ENCODE measurements at places on chromosomes 7 and 10.

- DNase-seq: no peak
These were observed 485.7 kb downstream of the PTPRN2 start for GRCh38 chr7:158101821-158102450.

- DNase-seq: no peak
These were observed 109.9 kb downstream of the GLRX3 start for GRCh38 chr10:130246113-130246512.

DNA sequence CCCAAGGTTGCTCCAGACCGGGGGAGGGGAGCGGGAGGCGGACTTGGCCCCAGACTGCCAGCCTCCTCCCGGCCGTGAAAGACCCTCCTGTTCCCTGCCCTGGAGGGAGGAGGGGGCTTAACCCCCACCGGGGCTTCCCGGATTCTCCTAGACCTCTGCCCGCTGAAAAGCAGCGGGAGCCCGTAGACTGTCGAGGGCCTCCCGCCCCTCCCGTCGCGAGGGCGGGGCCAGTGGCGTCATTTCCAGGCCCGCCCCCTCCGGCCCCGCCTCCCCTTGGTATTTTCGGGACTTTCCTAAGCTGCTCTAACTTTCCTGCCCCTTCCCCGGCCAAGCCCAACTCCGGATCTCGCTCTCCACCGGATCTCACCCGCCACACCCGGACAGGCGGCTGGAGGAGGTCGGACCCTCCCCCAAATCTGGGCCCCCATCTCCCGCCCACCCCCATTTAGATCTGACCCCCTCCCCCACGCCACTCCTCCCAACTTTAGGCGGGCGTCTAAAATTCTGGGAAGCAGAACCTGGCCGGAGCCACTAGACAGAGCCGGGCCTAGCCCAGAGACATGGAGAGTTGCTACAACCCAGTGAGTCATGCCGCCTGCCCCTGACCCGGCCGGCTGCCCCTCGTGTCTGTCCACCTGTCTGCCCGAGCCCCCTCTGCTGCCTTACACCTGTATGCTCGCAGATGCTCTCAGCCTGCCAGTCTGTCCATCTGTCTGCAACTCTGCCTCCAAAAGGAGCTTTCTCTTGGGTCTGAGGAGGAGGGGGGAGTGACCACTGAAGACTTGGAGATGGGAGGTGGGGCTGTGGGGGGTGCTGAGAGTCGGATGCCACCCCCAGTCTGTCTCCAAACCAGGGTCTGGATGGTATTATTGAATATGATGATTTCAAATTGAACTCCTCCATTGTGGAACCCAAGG, at the start of gene NFKB2:
Gene NFKB2, plus strand, starts transcription at position 306 of the 917 bp plus-strand sequence. Its CDS starts 255 bp downstream, at position 561.
- DNase-seq: peak; percentile 86

- DNase-seq: no peak
These were observed 128.2 kb downstream of the SEMA3E start for GRCh38 chr7:83520726-83521125.

DNA sequence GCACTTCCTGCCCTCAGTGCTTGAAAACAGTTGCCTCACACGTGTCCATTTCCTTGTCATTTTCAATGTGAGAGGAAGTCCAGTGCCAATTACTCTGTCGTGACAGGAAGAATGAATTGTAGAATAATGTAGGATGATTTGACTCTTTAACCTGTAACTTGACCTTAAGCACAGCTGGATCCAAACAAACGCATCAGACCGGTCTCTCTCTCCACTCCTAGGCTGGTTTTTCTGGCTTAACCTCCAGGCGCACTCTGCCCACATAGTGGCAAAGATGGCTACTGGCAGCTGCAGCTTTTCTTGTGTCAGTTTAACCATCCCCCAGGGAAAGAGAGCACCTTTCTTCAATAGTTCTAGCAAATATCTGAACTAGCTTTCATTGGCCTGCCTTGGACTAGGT, 29.4 kb upstream of the PNLIPRP3 start:
- no peak for DNase-seq

GRCh38 chr7:116629051-116629463, 42.9 kb upstream of the MET start:
- DNase-seq: no peak

DNA sequence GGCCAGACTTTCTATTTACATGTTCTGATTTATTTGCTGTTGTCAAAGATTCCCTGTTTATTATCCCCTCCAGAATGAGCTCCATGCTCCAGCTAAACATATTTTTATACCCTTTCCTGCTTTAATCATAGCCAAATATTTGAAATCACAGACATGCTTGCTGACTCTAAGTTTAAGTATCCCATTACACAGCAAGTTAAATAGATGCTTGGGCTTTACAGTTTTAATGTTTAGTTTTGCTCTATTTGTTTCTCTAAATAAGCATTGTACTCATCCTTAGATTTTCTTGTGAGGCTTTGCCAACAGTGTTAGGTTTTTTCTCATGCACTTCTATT, 196.8 kb downstream of the TAX1BP1 start:
- DNase-seq: no peak

- no peak for DNase-seq
These were observed 54.4 kb upstream of the MGAM2 start for GRCh38 chr7:142057101-142057500.

DNA sequence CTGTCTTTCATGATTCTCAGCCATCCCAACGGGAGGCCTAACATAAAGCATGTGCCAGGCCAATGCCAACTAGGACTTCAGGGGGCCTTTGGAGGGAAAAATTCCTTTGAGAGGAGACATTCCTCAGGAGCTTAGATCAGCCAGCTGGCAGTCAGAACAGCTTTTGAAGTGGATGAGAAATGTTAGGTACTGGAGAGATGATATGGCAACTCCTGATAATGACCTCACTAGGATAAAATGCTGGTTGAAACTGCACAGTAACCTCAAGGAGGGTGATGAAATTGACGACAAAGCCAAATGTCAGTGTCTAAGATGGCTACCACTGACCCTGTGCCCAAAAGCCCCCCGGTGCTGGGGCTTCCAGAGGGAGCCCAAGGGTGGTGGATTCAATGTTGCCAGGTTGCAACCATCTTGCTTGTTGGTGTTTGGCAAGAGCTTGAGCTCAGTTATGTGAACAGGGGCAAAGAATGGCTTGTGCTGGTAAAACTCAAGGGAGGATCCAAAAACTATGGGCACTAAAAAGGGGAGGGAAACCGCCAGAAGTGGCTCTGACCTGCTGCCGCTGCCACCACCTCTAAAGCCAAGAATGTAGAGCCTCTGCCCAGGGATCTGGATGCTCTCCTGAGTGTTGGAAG, 121.2 kb downstream of the UBE2H start:
- DNase-seq: no peak

DNA sequence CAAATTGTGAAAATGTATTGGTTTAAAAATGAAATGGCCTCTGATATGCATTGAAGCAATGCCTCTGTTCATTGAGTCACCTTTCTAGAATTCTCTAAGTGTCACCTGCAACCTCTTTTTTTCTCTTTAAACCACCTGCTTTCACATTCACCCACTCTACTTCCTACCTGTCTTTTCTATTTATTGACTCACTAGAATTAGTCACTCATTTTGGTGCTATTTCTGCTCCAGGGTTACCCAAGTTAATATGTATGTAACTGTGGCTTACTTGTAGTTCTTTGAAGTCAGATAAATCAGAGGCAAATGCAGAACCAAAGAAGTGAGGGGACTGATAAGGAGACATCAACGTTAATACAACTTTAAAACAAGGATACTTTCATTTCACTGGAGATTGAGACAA, 674.7 kb downstream of the CCSER2 start:
- no peak for DNase-seq

- no peak for DNase-seq
These were observed 280.5 kb downstream of the SFMBT2 start for GRCh38 chr10:7130191-7130911.

GRCh38 chr7:30971440-30971839, 7.7 kb downstream of the GHRHR start:
- DNase-seq: no peak

GRCh38 chr10:1964476-1964875, 227.2 kb upstream of the ADARB2 start:
- DNase-seq: no peak

GRCh38 chr7:74429153-74429747, 24.5 kb upstream of the GTF2IRD1 start:
- no peak for DNase-seq

GRCh38 chr10:45809837-45810236, 37.5 kb downstream of the AGAP4 start:
- DNase-seq: no peak

- DNase-seq: no peak
These were observed 109.1 kb upstream of the TNRC18 start for GRCh38 chr7:5532536-5533335.

DNA sequence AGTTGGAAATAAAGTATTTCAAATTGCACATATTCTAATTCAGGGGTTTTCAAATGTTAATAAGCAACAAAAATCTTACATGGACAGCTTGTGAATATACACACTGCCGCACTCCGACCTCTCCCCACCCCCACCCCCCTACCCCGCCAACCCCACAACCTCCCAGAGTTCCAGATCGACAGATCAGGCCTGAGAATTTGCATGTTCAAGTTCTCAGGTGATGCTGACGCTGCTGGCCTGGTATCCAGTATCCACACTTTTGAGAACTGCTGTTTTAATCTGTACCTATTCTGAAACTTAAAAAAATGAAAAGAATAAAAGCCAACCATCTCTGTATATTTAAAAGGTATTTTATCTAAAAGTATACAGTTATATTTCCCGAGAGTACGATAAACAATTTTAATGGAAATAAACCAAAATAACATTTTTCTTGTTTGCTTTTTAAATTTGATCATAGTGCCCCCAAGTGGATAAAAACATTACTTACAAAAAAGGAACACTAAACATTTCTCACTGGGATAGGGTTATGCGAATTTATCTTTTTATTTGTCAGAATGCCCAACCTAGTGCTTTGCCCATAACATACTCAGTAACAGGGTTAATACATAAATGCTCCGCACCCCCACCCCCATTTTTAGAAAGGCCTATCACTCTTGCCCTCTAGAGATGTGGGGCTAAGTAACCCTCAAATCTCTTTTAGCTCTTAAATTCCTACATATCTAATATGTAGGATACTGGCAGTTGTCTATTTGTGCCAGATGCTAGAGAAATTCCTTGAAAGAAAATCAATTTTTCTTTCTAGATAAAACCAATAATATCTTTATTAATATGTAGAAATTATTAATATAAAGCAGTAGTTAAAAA, 166.3 kb downstream of the RNF133 start:
- no peak for DNase-seq

GRCh38 chr10:121351540-121351939, 246.7 kb downstream of the FGFR2 start:
- DNase-seq: no peak

- DNase-seq: no peak
These were observed 105.6 kb upstream of the COL1A2 start for GRCh38 chr7:94289071-94289470.

- no peak for DNase-seq
These were observed 61.5 kb downstream of the ARID5B start for GRCh38 chr10:61962971-61963370.

GRCh38 chr10:124010563-124011131, 82.8 kb downstream of the CHST15 start:
- DNase-seq: no peak

DNA sequence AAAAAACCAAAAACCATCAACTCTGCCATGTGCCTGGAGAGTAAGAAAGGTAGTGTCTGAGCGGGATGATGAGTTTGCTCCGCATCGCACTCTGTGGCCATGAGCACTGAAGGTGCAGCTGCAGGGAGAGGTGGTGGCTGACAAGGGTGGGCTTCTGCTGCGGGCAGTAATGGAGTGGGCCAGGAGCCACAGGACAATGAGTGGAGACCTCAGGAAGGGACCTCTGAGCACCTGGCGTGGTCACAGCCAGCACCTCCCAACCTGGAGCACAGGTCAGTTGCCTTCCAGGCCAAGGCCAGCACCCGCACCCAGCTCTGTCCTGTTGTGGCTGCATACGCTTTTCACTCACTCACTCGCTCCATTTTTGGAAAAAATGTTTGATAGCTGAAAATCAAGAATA, 115.5 kb downstream of the ANKRD61 start:
- DNase-seq: no peak

DNA sequence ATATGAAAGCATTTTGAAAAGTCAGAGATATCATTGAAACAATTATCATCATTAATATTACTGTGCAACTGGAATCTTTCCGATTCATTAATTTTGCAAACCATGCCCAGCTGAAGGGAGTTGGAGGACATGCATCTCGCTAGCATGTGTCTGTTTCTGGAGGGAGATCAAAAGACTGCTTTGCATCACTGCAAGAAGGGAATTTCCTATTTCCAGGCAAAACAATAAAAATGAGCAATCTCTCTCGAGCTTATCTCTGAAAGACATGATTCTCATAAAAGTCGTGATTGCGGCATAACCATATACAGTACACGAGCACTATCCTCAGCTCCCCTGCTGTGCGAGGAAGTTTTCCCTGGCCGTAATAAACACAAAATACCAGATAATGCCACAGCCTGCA, 607.6 kb upstream of the DPP6 start:
- DNase-seq: no peak

GRCh38 chr10:90579602-90580242, 278.1 kb downstream of the HTR7 start:
- no peak for DNase-seq

DNA sequence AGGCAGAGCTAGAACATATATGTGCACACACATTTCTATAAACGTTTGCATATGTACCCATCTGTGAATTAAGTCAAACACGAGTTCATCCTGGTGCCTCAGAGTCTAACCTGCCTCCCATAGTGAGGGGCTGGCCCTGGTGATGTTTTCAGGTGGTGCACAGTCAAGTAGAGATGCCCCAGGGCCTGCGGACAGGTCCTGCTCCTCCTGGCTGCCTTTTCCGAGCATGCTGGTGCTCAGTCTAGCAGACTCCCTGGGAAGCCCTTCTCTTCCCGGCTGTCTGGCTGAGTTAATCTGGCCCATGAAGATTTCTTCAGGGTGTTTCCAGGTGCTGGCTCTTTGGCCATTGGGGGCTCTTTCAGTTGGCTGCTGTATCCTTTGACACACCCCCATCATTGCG, 14.3 kb downstream of the ADCY1 start:
- no peak for DNase-seq

GRCh38 chr10:21764466-21765189, 230.6 kb downstream of the MLLT10 start:
- DNase-seq: no peak

DNA sequence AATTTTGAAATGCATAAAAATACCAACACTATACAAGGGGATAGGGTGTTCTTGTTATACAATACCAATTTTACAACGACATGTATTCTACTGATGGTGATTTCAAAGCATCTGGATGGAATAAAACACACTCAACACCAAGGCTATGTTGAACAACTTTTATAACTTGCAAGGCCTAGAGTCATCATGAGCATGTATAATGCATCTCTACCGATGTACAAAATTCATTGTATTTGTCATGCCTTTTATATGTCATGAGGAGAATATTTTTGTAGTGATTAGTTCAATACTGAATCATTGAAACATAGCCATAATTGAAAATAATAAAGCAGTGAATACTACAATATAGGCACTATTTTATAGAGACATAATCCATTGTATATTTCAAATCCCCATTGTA, 160.2 kb downstream of the ETV1 start:
- no peak for DNase-seq

DNA sequence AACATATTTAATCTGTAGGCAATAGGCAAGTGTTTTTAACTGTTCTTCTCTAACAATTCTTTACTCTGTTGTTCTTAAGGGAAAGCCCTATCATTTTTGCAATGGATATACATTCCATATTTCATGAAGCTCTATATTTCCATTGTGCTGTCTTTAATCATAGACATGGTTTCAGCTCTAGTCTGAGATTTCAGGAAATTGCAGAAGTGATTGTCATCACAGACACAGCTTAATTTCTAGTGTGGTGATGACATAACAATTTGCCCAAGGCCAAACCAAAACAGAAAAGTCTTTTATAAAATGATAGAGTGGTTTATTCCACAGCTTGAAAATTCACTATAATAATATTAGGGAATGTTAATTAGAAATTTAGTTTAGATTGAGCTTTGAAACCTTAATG, 494.1 kb upstream of the SEMA3A start:
- DNase-seq: no peak

All from stimulated activated CD8-positive, alpha-beta memory T cell treated with anti-CD3 and anti-CD28 coated beads, Interleukin-4, amount 100 ng/mL, for 24 hours (primary cell).